ENCODE measurements at places on chromosomes 16 and 17. TPM values are rescaled to one million over a fixed set of nuclear protein-coding genes. Genes with fewer than 3 reads are reported as not detected.

The ACTG1 gene
- total RNA-seq, result 3,451 TPM

The EPN2 gene
- 56.7 TPM for total RNA-seq

The CD300E gene
- not detected for total RNA-seq

The GLIS2 gene
- total RNA-seq, result 13.1 TPM

The NLRP1 gene
- 19.7 TPM for total RNA-seq
